NCI-H524 (cell line): ENCODE measurements at places on chromosomes 4 and X.

GRCh38 chr4:120664851-120665250 lies 257.7 kb downstream of the PRDM5 start:
- peak; percentile 7 for DNase-seq

DNA sequence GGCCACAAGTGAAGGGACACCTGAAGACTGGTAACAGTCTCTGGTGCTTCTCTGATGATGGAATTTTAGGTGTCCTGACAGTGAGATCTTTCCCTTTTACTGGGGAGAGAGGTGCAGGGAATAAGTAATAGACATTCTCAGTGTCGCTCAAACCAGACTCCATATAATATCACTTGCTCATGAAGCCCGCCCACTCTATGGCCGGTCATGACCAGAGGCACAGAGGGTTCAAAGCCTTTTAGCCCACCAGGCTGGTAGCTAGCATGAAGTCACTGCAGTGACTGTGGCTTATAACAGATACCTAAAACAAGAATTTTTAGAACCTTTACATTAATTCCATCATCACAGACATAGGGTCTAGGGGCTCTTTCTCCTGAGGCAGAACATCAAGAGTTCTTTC lies 2.9 kb downstream of the CD40LG start:
- no peak for DNase-seq

- DNase-seq, result peak; percentile 22
These were observed 4.4 kb downstream of the RBM3 start for GRCh38 chrX:48578661-48579128.

- DNase-seq, result no peak
These were observed 753.5 kb upstream of the PCDH10 start for GRCh38 chr4:132395561-132395960.

GRCh38 chrX:1493877-1494510 lies 41.3 kb upstream of the ASMTL start:
- no peak for DNase-seq

DNA sequence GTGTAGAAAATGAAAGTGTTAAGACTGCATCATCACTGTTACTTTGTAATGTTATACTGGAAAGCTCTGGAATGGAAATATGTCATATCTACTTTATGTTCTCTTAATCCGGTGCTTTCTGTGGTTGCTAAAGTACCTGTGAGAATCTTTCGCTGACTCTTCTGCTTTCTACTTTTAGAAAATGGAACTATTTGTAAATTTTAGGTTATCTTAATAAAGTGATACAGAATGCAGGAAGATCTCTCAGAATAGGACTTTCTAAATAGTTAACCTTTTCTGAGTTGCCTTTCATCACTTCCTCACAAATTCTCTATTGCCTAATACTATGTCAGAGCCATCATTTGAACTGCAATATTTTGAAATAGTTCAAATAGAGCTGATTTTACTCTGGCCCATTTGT lies 69.3 kb downstream of the BMP2K start:
- no peak for DNase-seq

DNA sequence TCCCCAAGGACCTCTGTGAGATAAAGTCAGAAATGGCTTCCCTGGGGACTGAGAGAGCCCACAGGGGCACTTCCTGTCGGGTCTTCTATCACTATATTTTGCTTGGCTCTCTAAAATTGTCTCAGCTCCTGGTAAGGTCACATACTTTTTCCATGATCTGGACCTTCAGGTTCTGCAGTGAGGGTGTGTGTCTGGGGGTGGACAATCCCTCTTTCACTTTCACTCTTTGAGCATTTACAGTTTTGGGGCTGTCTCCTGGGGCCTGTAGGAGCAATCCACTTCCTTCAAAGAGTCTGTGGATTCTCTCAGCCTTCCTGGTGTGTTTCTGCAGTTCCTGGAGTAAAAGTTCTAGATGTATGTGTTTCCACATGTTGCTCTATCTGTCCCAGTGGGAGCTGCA lies 335.7 kb downstream of the FSTL5 start:
- no peak for DNase-seq

DNA sequence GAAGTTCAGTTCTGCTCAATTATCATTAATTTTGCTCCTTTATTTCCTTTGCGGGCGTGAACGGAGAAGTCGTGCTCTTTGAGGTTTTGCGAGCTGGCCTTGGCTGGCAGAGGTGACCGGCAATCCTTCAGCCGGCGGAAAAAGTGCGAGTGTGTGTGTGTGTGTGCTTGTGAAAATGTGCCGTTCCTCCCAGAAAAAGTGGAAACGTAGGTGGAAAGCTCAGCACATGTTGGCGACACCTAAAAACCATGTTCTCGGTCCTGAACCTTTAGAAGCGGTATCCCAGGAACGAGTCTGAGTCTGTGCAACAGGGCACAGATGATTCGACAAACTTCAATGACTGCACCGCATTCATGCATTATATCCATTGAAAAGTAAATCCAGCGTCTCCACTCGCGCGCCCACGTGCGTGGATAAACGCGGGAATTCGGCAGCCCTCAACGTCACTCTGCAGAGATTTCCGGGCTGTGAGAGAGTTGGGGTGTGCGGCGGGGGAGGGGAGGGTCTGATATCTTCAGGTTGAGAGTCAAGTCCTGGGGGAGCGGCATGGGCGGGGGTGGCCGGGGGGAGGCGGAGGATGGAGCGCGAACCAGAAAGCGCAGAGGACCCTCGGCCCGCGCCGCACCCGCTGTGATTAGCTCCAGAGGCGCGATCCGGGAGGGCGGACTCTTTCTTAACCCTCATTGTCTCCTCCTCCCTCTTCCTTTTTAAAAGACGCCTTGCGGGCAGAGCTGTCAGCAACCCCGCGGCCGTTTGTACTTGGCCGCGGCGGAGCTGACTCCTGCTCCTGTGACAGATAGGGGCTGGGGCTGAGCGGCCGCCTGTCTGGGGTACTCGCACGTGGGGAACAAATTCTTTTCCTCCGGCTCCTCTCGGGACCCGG lies at the start of gene SHISA3:
TSS of gene SHISA3 (plus strand) at position 737 of the 883 bp plus-strand sequence. CDS start 569 bp downstream, outside the sequence.
- DNase-seq, result peak; percentile 51

GRCh38 chrX:149205937-149206336 lies 299.2 kb downstream of the IDS start:
- no peak for DNase-seq

DNA sequence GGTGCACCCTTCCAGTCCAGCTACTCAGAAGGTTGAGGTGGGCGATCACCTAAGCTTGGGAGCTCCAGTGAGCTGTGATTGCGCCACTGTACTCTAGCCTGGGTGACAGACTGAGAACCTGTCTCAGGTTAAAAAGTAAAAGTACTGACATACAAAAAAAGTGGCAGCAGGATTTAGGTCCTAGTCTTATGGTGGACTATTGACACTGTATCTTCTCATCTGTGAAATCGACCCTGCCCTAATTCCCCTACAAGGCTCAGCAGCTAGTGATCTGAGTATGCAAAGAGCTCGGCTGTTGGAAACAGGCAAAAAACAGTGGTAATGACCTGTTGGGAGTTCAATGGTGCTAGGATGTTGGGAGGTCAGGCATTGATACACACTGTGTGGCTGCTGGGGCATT lies 57.0 kb downstream of the LEF1 start:
- DNase-seq, result no peak

- no peak for DNase-seq
These were observed 137.3 kb upstream of the PDLIM3 start for GRCh38 chr4:185672618-185673017.

- DNase-seq, result peak; percentile 48
These were observed 60.8 kb upstream of the DHX15 start for GRCh38 chr4:24644983-24645764.

GRCh38 chr4:61401771-61402170 lies 201.6 kb downstream of the ADGRL3 start:
- DNase-seq, result no peak

- DNase-seq, result no peak
These were observed 119.5 kb downstream of the ATXN3L start for GRCh38 chrX:13200398-13200797.

DNA sequence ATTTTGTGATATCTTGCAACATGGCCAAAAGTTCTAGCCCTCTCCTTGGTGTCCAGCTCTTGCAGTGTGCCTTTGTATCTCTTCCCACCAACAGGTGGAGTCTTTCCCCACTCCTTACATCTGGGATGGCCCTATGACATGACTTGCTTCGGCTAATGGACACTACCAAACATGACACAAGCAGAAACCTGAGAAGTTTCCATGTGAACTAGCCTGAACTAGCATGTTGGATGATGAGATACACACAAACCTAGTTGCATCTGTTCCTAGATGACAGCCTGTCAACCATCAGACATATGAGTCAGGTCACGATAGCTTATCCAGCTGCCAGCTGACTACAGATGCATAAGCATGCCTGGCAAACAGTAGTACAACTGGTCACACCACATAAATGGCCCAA lies 207.5 kb upstream of the FTHL17 start:
- DNase-seq, result no peak

GRCh38 chr4:123405267-123405865 lies 8.8 kb downstream of the SPRY1 start:
- DNase-seq, result no peak

DNA sequence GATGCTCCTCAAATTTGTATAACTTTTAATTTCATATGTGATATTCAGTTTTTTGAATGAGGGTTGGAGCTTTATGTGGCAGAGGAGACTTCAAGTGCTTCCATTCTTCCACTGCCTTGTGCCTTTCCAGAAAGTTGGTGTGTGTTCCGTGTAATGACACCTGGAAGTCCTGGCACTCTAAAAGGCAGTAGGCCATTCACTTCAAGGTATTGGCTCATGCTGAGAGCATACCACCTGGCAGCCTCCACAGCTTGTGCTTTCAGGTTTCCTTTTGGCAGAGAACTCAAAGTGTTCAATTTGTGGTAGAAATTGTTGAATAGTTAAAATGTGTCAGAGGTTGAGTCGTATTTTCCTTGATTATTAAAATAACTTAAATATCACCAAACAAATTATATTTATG lies 49.6 kb downstream of the GRIA2 start:
- no peak for DNase-seq

DNA sequence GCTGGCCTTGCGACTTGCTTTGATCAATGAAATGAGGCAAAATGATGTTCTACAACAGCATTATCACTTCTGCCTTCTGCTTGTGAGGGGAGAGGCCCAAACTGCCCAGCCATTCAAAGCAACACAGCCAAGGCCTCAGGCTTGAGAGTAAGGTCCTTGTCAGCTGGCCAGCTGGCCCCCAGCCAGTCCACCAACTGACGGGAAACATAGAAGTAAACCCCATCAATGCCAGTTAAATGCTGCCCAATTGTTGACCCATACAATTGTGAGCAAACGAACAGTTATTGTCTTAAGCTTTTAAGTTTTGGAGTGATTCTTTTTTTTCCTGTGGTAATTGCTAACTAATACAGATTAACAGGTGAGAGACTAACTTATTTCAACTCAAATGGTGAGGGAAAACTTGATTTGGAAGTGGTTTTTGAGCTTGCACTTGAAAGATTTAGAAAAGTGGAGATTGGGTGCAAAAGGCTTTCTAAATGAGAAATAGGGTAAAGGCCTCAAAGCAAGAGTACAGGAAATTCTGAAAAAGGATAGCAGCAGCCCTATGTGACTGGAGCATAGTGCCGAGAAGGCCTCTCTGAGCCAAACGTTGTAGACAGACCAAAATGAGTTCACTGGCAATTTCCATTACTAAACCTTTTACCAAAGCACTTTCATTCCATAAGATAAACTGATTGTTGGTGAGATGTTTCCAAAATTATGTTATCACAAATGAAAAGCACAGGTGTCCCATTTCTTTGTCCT lies 66.9 kb downstream of the ARHGEF38 start:
- DNase-seq, result no peak

DNA sequence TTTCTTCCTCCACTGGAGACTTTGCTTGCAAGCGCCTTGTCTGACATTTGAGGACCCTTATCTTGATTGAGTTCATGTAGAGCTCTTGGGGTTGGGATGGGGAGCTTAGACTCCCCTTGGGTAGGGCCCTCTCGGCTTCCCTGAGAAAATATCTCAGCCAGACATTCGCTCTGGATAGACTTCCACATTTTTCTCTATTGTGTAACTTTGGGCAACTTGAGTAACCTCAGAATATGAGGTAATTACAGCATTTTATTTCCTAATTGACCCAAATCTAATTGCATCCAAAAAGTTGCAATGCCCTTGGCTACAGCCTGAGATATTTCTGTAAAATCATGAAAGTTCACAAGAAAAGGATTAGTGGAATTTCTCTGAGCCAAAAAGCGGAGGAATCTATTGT lies 102.8 kb upstream of the MXRA5 start:
- no peak for DNase-seq

DNA sequence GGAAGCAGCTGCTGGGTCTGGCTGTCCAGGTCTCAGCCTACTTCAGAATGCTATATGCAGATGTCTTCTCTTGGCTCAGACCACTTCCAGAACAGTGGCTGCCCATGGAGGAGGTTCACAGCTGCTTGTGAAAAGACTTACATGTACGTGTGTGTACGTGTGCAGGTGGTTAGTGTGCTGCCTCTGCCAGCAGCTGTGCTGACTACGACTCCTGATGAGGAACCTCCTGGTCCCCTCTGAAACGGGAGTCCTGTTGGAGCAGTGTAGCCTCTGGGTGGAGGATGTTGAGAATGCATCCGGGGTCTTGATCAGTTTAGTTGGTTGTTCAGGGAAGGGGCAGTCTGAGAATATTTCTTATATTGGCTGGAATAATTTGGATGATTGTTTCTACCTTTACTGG lies 155.9 kb upstream of the WDR1 start:
- DNase-seq, result no peak

- DNase-seq, result no peak
These were observed 272.5 kb downstream of the DCTD start for GRCh38 chr4:182644683-182645050.

DNA sequence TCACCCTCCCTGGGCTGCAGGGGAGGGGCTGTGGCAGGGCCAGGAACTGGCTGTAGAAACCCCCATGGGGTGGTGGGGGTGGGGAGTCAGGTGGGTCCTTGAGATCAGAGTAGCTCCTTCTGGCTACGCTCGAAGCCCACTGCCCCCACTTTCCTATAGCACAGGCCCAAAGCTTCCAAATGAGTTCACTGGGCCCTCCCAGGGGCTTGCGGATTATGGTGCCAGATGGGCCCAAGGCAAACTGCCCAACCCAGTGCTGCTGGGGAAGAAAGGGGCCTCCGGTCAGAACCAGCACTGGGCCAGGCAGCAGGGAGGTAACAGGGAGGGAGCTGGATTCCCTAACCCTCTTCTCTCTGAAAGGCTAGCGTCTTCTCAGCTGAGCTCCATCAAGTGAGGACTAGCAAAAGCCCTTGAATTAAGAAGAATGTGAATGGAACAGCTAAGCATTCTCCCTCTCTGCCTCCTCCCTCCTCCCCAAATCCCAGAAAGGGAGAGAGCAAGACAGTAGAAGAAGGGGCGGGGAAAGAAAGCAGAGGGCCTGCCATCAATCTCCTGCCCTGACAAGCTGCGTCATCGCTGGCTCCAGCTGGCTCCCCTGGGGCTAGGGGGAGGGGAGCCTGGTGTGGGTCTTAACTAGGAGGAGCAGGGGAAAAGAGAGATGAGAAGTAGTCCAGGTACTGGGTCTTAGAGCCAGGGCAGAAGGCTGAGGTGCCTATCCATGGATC lies 34.7 kb downstream of the FRMPD3 start:
- peak; percentile 95 for DNase-seq

DNA sequence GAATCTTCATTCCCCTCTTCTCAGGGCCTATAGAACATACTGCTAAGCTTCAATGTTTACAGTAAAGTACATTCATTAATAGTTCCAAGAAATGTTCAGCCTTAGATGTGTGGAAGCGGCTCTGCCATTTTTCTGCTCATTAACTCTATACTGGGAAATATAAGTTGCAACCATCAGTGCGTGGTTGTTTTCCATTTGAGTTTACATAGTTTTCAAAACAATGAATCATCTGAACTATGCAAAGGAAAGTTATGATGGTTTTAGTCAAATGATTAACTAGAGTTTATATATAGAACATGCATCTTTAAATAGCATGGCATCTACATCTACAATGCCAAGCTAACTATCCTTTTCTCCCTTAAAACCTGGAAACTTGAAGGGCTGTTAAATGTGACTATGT lies 29.6 kb downstream of the LEF1 start:
- no peak for DNase-seq

GRCh38 chr4:20251031-20251795 lies 492 bp upstream of the SLIT2 start:
- DNase-seq, result peak; percentile 76
